ENCODE measurements at places on chromosomes 1 and 21.

- DNase-seq, result no peak
These were observed 724.6 kb downstream of the USP25 start for GRCh38 chr21:16454399-16454798.

GRCh38 chr1:169060919-169061639 is 45.4 kb upstream of the ATP1B1 start:
- no peak for DNase-seq

- DNase-seq, result no peak
These were observed 158.9 kb upstream of the TNR start for GRCh38 chr1:175902281-175902680.

- no peak for DNase-seq
These were observed 37.4 kb upstream of the NTPCR start for GRCh38 chr1:232912845-232913580.

DNA sequence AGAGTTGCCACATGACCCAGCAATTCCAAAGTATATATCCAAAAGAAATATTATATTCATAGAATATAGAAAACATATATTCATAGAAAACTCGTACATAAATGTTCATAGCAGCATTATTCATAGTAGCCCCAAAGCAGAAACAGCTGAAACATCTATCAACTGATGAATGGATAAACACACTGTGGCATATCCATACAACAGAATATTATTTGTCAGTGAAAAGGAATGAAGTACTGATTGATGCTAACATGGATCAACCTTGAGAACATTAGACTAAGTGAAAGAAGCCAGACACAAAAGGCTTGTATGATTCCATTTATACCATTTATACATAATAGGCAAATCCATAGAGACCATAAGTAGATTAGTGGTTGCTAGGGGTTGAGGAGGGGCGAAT is 21.7 kb upstream of the MACF1 start:
- no peak for DNase-seq

- no peak for DNase-seq
These were observed 16.7 kb downstream of the SLC44A3 start for GRCh38 chr1:94836891-94837290.

DNA sequence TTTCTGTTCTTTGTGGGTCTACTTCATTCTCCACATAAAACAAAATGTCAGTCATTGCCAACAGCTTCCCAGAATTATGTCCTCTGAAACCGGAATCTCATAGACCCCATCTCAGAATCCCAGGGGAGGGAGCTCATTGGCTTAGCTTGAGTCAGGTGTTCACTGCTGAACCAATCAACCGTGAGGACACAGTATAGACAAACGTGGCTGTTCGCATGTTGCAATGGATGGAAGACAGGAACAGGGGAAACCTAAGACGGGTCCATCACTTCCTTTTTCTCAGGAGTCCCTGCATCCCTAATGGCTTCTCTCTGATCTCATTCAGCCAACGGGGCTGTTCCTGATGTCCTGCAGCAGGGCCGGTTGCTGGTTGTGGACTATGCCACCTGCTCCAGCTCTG is 9.1 kb downstream of the CELA2A start:
- DNase-seq, result no peak

DNA sequence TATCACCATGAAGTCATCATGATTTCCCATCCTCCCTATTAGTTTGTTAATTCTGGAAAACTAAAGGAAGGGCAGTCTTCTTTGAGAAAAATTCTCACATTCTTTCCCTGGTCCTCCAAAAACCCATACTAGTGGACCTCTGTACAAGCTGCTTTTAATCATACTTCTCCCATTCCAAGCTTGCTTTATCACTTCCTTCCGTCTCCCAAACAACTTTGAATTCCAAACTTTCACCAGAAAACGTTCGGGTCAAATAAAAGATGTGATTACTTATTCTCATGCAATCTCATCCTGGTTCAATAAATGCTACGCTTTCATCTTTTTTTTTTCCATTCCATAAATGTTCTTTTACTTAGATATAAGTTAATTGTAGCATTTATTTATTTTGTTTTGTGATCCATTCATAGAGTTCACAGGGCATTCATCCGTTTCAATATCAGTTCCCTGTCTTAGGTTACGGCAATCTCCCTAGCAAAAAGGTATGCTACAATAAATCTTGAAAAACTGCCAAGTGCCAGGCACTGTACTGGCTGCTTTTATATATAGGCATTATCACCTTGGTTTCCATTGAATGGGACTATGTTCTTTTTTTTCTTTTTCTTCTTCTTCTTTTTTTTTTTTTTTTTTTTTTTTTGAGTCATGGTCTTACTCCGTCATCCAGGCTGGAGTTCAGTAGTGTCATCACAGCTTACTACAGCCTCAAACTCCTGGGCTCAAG is 100.2 kb upstream of the GREM2 start:
- DNase-seq, result no peak

DNA sequence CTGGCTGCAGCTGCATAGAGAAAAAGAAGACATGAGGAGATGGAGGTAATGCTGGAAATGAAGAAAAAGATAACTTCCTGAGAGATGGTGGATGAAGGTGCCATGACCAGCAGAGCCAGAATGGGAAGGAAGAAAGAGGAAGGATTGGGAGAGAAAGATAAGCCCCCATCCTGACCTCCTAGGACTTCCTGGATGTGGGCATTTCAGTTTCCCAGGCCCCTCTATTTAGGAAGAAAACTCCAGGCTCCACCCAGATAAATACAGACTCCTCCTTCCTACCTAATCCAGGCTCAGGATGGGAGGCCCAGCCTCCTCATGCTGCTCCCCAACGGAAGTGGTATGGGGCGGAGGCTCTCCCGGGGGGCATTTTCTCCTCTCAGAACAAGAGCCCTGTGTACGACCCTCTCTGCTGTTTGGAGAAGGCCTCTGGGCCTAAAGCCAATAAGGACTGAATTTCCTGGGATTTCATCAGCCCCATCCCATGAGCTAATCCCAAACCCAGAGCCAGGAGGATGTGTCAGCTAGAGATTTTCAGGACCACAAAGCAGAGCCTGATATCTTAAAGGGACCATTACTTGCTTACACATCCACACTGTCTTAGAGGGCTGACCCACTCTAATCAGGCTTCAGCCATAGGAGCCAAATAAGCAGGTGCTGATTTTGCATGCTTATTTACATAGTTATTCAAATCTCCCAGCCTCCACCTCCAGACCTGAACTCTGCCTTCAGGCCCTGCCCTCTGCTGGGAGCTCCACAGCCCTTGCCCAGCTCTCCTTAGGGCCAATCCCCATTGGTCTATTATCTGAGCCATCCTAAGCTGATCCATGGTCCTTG is 5.1 kb upstream of the ARHGEF2 start:
- peak; percentile 52 for DNase-seq

GRCh38 chr1:54274448-54274847 is 74.5 kb downstream of the MRPL37 start:
- no peak for DNase-seq

All from ovary (tissue), 10 donors.